Left renal pelvis (tissue), 4 donors: ENCODE measurements at places on chromosomes 16 and 17.

DNA sequence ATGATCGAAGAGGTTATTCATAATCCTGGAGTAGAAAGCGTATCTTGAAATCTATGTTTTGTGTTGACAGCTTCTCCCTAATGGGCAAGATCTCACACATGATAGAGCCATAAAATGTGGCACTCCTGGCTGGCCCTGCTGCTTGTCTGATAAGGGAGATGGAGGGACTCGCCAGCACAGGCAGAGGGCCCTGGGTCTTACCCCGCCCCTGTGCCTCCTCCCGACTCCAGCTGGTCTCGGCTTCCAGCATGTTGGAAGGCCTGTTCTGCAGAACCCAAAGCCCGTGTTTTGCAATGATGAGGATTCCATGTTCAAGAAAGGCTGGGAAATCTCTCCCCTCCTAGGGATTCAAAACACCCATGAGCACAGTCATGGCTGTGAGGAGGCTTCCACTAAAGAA, 106.7 kb upstream of the SDK2 start:
- DNase-seq: no peak

- DNase-seq: no peak
Observed at GRCh38 chr17:34154961-34155730, 99.9 kb upstream of the CCL2 start.

- no peak for DNase-seq
Observed at GRCh38 chr17:5413682-5414081, 5.8 kb downstream of the NUP88 start.

DNA sequence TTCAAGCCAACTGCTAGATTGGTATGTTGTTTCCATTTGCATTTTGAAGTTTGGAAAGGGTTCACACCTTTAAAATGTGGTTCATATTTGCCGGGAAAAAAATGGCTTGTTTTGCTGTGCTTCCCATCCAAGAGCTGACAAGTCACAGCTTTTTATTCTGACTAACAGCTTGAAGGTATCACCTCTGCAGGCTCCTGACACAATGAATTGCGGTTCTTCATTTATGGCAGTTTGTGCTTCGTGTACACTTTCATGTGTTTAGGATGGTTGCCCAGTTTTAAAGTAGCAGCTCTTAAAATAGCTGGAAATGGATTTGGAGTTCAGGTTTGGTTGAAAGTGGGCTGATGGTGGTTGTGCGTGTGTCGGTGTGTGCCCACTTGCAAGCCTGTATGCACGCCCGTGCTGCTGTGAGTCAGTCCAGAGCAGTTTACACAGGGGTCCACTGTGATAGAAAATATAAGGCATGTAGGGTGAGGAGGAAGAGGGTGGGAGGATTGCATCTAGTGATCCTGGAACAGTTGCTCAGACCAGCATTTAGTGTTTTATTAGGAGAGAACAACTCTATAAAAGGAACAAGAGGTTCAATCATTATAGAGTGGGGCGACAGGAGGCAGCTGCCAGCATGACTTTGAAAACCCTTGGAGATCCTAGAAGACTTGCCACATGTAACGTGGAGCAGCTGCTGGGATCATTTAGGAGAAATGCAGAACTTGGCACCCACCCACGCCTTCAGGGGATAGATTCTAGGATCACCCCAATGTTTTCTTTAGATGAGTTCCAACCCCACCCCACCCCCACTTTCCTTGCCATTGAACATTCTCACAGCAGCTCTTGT, 108.0 kb upstream of the TBX2 start:
- DNase-seq: peak; percentile 73

- DNase-seq: no peak
Observed at GRCh38 chr17:50972577-50972976, 106.4 kb upstream of the TOB1 start.

- DNase-seq: no peak
Observed at GRCh38 chr16:55490301-55490700, 11.3 kb downstream of the MMP2 start.

- no peak for DNase-seq
Observed at GRCh38 chr16:53805752-53806151, 101.8 kb downstream of the FTO start.

DNA sequence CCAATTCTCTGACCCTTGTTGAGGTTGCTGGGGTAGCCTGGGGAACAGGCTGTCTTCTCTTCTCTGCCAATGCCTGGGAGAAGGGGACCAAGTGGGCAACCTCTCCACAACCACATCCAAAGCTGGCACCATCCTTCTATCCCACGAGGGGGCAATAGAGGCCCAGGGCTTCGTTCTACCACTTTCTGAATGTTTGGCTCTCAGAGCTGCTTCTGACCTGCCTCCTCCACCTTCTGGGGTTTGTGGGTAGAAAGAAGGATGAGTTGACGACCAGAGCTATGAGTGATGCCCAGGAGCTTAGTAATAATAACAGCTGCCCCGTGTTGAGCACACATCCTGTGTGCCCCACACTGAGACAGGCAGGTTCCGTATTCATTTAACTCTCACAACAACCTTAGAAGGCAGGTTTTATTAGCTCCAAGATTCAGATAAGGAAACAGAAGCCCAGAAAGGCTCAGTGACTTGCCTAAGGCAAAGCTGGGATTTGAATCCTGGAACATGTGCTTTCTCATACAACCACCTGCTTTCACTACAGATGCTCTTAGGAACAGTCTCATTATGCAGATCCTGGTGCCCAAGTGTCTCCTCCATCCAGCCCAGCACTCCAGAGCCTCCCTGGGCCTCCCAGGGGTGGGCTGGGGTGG, 11.1 kb downstream of the TSPOAP1 start:
- no peak for DNase-seq

- no peak for DNase-seq
Observed at GRCh38 chr17:82101767-82102679, 4.0 kb upstream of the FASN start.

DNA sequence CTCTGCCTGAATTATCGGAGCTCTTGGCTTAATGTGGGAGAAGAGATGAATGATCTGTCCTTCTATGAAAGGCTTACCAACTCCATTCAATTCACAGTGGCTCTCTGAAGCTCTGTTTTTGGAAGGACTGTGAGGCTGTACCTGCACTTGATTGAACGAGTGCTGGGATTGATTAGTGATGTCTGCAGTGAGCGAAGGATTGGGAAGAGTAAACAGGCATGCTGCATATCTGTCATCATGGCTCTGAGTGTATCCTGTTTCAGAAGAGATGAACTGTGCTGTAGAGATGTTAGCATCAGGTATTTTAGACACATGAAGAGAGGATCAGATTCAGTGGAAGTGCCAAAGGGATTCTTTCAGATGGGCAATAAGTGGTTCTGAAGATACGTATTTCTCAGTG, 564.0 kb downstream of the MAF start:
- no peak for DNase-seq

DNA sequence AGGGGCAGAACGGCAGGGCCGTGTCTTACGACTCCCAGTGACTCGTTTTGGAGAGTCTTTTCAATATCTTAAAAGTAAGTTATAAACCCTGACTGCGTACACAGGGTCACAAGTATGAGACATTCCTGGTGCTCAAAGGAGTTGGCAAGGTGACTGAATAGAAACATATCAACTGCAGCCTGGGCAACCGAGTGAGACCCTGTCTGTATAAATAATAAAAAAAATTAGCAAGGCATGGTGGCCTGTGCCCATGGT, 83.3 kb downstream of the PGS1 start:
- no peak for DNase-seq
